ENCODE measurements at places on chromosomes 1 and 21.

- no peak for DNase-seq
These were observed 2.8 kb downstream of the DOP1B start for GRCh38 chr21:36159356-36159921.

GRCh38 chr1:113429461-113430153 is 39.3 kb downstream of the MAGI3 start:
- no peak for DNase-seq

- DNase-seq = peak; percentile 61
These were observed 24.9 kb upstream of the NHLH2 start for GRCh38 chr1:115865704-115866380.

DNA sequence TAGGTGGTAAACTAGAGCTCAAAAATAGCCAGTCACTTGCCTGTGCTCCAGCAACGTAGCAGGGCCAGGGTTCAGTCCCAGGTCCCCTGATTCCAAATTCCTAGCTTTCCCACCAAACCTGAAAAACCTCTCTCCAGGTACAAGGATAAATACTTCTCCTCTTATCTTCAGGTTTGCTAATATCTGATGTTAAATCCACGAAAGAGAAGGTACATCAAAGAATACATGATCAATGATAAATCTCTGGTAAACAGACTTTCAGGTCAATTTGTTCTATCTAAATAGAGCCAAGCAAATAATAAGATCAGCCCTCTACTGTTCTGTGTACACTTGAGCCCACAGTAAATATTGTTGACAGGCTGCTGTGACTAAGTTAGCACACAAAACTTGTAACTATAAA is 52.1 kb upstream of the AKT3 start:
- DNase-seq = no peak

- peak; percentile 68 for DNase-seq
These were observed 553 bp downstream of the TTC3 start for GRCh38 chr21:37073417-37074196.

DNA sequence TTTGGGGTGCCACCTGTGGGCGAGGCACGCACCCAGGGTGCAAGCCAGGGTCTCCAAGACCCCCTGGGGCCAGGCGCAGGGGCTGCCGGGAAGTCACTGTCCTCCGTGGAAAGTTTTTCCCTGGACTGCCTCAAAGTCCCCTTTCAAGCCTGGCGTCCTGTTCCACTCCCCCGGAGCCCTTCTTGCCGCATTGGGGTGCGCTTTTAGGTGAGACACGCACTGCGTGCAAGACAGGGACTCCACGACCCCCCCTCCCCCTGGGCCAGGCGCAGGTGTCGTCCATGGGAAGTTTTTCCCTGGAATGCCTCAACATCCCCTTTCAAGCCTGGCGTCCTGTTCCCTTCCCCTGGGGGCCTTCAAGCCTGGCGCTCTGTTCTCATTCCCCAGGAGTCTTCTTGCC is 137.1 kb downstream of the LIPI start:
- no peak for DNase-seq

GRCh38 chr1:193562121-193562520 is 375.7 kb upstream of the B3GALT2 start:
- no peak for DNase-seq

DNA sequence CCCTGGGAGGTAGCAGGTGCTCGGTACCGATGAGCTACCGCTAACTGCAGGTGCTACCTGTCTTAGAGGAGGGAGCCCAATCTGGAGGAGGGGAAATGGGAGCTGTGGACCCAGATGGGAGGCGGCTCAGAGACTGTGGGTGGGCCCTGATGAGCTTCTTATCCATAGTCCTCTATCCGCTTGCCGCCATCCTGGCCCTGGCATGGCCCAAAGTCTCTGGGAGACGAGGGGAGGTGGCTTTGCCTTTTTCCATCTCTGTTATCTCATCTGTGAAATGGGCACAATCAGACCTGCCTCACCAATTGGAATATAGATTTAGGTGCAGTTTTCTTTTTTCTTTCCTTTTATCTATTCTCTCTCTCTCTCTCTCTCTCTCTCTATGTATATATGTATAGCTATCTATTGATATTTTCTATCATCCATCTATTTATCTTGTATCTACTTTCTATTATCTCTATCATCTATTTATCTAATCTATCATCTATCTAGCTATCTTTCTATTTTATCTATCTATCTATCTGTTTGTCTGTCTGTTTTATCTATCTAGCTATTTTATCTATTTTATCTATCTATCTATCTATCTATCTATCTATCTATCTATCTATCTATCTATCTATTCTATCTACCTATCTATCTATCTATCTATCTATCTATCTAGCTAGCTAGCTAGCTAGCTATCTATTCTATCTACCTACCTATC is 16.5 kb downstream of the TNFRSF1B start:
- DNase-seq = no peak

DNA sequence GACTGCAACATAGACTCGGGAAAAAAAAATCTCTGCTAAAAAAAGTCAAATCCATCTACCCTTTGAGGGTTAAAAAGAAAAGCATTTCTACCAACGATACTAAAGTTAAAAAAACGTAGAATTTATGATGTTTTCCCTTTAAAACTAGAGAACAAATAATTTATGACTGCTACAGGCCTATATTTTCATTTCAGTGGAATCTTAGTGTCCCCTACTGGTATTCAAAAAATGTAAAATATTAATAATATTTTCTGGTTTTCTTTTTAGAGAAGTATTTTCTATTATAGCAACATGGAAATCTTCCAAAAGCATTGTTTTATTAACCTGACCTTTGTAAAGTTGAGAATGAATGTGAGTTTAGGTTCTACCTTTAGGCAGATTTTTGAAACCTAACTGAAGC is 1582.2 kb downstream of the MRPL39 start:
- DNase-seq = no peak

GRCh38 chr1:30316056-30316455 is 407.3 kb downstream of the MATN1 start:
- DNase-seq = no peak

GRCh38 chr21:42039911-42040351 is 29.8 kb upstream of the ZBTB21 start:
- DNase-seq = peak; percentile 28

- DNase-seq = no peak
These were observed 387.1 kb downstream of the OMA1 start for GRCh38 chr1:58159434-58159830.

- DNase-seq = peak; percentile 30
These were observed 1.5 kb downstream of the PGBD5 start for GRCh38 chr1:230424391-230425251.

Measured in myocyte (in vitro differentiated cells).